GM18507 (cell line): ENCODE measurements at places on chromosomes 2 and 18.

DNA sequence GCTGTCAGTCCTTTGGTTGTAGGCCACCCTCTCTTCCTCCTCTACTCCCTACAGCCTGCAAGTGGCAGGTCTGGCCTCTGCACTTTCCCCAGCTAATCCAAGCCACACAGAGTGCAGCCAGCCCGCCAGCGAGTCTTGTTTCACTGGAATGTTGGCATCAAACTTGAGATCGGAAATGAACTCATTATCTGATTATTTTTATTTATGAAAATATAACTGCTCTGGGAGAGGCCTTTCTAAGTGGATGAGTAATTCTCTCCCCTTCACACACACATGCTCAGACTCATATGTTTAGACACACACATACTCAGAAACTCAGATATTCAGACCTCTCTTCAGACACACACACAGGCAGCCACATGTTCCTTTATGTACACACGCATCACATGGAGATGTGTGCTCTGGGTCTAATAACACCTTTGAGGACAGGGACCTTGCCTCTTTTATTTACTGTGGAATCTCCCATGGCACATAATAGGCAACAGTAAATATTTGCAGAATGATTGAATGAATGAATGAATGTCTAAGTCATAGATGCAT is 151.3 kb downstream of the ZFP36L2 start:
- no peak for DNase-seq

DNA sequence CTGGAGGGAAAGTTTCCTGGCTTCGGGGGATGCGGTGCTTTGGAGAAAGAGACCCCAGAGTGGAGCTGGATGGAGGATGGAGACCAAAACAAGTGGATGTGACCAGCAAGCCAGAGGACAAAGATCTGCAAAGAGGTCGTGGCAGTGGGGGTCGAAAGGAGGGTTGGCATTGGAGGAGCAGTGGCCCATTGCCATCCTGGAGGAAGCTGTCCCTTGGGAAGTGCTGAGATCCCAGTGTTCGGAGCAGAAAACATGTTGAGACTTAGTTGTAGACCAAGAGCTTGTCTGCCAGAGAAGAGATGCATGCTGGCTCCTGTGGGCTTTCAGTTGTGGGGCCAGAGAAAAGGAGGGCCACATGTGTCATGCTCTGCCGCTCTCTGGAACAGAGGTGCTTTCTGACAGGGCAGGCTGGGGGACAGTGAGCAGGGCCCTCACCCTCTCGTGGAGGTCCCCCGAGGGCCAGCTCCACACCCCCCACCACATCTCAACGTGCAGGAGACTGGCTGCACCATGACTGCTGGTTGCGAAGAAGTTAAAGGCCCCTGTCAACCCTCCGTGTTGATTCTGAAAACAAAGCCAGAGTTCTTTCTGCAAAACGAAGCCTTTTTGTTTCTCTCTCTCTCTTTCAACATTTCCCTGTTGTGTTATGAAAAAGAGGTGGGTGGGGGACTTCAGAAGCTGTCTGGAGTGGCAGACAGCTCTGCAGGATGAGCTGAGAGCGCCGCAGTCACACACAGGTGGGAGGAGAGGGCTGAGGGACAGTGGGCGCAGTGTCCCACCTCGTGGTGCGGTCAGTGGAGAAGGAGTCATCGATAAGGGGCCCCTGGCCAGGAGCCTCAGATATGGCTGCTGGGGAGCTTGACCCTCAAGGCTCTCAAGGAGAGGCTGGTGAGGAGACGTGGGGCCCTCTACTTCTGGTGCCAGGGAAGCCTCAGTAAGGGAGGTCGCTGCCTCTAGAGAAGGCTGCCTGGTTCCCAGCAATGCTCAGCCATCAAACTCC is 77.6 kb upstream of the BCL2L11 start:
- no peak for DNase-seq

GRCh38 chr18:56196495-56197225 is 441.7 kb downstream of the TXNL1 start:
- DNase-seq: no peak

GRCh38 chr18:415617-416612 is 84.6 kb downstream of the COLEC12 start:
- no peak for DNase-seq

- no peak for DNase-seq
Observed at GRCh38 chr2:208103616-208104015, 20.7 kb downstream of the CRYGD start.

GRCh38 chr2:219542931-219543595 is 546 bp downstream of the CHPF start:
- no peak for DNase-seq

- DNase-seq: no peak
Observed at GRCh38 chr18:10482363-10482984, 28.0 kb downstream of the APCDD1 start.

GRCh38 chr2:234686088-234686890 is 189.4 kb upstream of the ARL4C start:
- no peak for DNase-seq

DNA sequence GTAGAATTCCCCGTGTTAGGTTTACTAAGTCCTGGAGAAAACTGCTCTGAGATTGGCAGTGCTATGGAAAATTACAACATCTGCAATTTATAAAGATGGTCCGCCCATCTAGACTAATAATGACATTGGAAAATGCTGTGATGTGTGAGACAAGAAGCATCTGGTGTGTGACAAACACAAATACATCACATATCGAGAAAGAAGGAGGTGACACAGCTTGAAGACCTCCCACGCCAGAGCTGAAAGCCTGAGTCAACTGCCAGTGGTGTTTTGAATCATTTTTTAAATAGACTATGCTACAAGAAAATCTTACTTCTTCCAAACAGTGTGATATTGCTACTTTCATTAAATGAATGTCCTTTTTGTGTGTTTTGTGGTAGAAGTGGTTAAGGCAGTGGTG is 8.6 kb upstream of the ANO7 start:
- no peak for DNase-seq
